ENCODE measurements at places on chromosomes 4 and X.
A peak's percentile ranks its signal among the peaks of the same experiment; 100 is the strongest.

- no peak for DNase-seq
These were observed 177.3 kb downstream of the PABPC4L start for GRCh38 chr4:134024251-134024650.

DNA sequence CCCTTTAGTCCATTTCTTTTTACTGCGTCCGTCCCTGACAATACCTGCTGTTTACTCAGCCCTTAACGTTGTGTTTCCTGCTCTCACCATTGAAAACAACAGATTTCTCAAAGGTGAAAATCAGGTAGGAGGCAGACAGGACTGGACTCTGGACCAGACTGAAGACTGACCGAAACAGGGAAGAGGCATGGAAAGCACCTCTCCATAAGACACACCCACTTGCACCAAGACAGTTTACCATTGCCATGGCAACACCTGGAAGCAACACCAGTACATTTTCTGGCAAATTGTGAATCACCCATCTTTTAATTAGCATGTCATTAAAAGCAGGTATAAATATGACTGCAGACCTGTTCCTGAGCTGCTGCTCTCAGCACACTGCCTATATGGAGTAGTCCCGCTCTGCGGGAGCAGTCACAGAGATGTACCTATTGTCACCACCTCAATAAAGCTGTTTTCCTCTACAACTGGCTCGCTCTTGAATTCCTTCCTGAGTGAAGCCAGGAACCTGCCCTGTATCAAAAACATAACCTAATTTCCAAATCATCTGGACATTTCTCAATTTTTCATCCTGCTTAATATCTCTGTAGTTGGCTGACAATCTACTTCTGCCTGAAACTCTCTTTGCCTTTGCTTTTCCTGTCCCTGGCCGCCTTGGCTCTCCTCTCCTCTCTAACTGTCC, 117.0 kb downstream of the RNF150 start:
- DNase-seq = no peak

GRCh38 chr4:110867251-110867960, 244.5 kb upstream of the PITX2 start:
- DNase-seq = no peak

- DNase-seq = no peak
These were observed 53.9 kb downstream of the PRPS1 start for GRCh38 chrX:107682256-107682655.

DNA sequence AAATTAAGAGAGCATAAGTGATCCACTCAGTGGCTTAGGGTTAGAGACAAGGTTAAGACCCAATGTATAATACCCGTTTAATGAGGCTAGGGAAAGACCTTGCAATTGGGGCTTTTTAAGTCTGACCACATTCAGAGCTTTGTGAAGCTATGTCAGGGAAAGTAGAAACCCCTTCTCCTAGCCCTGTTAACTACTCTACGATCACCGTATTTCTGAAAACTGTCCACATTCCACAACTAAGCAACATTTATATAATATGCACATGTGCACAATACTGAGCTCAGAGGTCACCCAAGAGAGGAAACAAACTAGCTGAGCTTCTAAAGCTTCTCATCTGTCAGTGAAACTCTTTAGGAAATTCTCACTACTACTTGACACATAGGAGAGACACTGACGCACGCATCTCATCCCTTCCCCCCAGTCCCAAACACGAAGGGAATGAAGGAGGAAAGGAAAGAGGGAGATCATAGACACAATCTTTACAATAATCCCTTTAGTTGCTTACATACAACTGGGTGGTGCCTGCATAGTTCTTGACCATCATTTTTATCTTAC, 56.2 kb downstream of the METTL14 start:
- DNase-seq = no peak

DNA sequence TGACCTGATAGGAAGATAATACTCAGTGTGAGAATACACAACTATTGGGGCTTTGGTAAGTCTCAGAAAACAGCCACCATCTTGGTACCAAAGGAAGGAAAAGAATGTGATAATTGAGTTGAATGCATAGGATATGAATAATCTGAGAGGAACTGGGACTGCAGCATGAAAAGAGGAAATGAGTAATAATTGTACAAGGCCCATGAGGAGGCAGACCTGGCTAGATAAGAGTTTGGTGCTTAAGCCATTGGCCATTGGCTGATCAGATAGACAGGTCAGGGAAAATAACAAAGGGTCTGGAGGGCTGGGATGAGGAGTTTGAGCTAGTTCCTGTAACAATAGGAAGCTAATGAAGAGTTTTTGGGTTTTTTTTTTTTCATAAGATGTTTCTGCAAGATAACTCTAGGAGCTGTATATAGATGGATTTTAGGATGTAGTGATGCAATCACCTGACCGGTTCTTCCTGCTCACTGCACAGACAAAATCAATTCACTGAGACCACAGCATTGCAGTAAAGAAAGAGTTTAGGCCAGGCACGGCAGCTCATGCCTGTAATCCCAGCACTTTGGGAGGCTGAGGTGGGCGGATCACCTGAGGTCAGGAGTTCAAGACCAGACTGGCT, 5.3 kb upstream of the TRMT2B start:
- DNase-seq = no peak

- no peak for DNase-seq
These were observed 110.0 kb downstream of the ATRX start for GRCh38 chrX:77675986-77676385.

GRCh38 chrX:132657876-132658275, 169.0 kb upstream of the MBNL3 start:
- no peak for DNase-seq

DNA sequence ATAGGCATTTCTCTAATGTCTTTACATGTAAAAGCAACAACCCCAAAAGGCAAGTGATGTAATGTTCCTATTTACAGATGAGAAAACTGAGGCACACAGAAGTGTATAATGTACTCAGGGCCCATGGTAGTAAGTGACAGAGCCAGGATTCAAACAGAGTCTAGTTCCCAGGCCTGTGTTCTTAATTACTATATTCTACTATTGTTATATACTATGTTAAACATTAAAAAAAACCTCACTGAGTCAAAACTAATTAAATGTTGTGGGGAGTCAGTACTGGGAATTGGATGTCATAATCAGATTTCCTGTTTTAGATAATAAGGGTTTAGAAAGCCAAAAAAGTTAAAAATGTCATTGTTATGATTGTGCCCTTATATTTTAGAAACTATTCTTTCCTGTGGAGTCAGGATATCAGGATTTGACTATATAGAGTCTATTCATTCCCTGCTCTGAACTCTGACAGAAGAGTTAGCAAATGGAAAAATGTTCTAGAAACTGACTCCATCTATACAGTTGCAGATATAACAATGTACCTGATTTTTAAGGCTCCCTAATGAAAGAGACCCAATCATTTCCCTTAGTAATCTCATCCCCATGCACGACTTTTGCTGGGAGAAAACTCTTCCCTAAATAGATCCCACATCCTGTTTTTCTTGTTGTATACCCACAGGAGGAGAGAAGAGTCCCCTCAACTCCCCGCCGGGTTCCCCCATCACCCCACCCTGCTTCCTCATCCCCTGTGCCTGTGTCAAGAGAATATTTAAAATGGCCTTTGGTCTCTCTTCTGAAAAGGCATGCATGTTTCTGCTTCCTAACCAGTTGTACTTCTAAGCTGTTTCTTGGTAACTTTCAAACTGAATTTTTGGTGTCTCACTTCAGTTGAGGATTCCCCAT, 69.7 kb downstream of the REELD1 start:
- no peak for DNase-seq

DNA sequence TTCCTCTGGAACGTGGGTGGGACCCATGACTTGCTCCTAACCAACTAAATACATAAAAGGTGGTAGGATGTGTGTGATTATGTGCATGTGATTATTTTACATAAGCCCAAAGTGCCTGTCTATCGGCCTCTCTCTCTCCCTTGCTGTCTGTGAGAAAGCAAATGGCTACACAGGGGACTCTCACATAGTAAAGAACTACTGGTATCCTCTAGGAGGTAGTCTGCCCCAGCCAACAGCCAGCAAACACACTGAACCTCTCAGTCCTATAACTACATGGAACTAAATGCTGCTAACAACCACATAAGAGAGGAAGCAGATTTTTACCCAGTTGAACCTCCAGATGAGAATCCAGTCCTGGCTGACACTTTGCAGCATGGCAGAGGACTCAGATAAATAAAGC, 1249.4 kb downstream of the ADGRL3 start:
- no peak for DNase-seq

GRCh38 chrX:66489339-66489738, 149.5 kb downstream of the EDA2R start:
- DNase-seq = no peak

DNA sequence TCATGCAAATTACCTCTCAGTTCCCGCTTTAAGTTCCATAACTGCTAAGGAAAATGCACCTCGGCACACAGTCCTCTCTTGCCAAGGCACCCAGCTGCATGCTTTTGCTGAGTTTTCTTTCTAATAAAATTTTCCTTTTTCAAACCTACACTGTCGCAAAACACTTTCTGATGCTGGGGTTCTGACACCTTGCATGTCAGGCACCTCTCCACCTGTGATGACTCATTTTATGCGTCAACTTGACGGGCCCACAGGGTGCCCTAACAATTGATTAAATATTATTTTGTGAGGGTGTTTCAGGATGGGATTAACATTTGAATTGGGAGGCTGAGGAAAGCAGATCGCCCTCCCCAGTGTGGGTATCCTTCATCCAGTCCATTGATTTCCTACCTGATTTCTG, 291.0 kb upstream of the STS start:
- no peak for DNase-seq

DNA sequence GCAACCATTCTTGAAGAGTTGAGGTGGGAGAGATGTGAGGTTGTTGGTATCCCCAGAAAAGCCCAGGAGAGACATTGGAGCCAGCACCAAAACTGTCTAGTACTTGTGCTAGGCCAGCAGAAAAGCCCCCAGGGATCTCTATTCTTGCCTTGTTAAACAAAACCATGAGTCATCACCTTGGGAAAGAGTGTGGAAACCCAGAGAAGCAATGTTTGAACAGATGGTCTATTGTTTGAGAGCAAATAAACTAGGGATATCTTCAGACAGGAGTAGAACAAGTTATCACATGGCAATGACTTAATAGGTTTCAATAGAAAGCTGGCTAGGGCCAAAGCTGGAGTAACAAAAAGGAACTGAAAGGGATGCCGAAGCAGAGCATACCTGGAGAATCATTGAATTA, 195.7 kb upstream of the CASK start:
- DNase-seq = no peak

GRCh38 chr4:56698329-56698728, 17.2 kb upstream of the HOPX start:
- no peak for DNase-seq

GRCh38 chr4:86595426-86595805, 1.3 kb downstream of the PTPN13 start:
- peak; percentile 20 for DNase-seq

DNA sequence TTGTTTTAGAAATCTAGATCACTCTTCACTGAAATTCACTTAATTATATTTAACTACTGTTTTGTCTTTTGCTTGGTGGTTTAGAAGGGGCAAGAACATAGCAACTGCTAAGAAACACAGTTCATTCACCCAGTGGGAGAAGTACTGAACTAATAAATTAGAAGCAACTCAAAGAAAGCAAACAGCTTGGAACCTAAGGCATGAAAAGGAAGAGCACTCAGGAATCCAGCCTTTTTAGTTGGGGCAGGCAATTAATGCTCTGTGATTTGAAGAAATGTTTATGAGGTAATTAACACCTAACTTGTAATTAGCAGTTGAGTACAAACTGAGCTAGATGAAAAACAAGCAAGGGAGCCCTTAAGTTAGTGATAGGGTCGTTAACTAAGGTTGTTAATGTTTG, 22.8 kb downstream of the SEPTIN11 start:
- DNase-seq = no peak

DNA sequence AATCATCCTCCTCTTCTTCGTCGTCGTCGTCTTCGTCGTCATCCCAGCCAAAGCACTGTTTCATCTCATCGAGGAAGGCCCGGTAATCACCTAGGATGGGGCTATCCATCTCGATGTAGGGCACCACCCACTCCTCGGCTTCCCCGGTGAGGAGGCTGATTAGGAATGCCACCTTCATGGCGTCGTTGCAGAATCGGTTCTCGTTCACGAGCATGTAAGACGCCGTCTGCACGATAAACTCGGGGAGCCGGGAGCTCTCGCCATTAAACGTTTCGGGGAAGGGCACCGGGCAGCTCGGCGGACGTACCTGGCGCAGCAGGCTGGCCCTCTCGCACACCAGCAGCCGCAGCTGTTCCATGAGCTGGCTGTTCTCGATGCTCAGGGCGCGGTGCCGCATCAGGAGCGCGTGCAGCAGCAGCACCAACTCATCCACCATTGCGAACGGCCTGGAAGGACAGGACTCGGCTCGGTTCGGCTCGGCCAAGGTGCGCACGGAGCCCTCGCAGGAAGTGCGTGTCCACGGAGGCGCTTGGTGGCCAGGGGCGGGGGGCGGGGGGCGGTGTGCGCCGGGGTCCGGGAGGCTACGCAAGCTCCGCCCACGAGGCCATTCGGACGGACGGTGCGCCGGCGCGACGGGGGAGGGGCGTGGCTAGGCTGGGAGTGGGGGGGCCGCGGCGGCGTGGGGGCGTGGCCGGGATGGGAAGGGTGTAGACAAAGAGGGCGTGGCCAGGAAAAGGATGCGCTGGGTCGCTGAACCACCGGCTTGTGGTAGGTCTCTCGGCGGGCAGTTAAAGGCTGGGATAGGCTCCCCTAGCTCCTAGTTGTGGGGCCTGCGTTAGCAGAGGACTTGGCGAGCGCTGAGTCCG, at the start of gene LDOC1:
TSS of gene LDOC1 (minus strand) at position 544 of the 866 bp plus-strand sequence. CDS start at position 436, 108 bp downstream.
- peak; percentile 46 for DNase-seq

- no peak for DNase-seq
These were observed 131.9 kb upstream of the USP9X start for GRCh38 chrX:40953369-40953768.

GRCh38 chr4:174578366-174578765, 56.1 kb upstream of the HPGD start:
- no peak for DNase-seq

GRCh38 chr4:21954916-21955315, 6.3 kb upstream of the KCNIP4 start:
- DNase-seq = no peak

DNA sequence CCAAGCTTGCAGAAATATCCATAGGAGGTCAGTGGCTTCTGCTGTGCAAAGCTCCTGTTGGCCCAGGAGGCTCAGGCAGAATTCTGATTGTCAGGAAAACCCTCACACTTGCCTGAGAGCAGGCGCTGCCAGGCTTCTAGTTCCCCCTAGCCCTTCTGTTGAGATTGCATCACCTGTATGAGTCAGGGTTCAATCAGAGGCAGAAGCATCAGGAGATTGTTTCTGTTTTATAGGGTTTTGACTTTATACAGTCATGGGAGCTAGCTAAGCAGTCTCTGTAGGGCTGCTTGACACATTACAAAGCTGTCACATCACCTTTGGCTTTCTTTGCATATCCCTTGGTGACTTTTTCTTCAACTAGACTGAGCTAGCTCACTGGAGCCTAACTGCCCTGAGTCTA, 27.8 kb downstream of the DIPK2B start:
- DNase-seq = no peak

- no peak for DNase-seq
These were observed 162.4 kb upstream of the GYPA start for GRCh38 chr4:144302704-144303536.

- DNase-seq = no peak
These were observed 48.4 kb upstream of the SEC24B start for GRCh38 chr4:109385260-109385659.

DNA sequence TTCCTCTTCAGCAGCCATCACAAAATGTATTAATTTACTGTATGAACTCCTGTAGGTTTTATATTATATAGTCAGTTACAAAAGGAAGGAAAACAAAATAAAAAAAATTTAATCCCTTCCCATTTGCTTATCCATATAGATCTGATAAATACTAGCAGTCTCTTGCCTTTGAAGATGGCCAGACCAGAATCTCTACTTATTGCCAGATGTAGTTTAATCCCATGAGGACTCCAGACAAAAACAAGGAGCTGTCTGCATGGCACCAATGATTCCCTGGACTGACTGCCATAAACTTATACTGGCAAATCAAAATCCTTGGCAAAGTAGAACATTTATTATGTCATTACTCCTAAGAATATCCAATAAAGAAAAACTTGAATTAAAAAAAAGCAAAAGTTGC, 223.3 kb upstream of the MAB21L2 start:
- no peak for DNase-seq
